ENCODE measurements at places on chromosomes 7 and 10.
A peak's percentile ranks its signal among the peaks of the same experiment; 100 is the strongest.

DNA sequence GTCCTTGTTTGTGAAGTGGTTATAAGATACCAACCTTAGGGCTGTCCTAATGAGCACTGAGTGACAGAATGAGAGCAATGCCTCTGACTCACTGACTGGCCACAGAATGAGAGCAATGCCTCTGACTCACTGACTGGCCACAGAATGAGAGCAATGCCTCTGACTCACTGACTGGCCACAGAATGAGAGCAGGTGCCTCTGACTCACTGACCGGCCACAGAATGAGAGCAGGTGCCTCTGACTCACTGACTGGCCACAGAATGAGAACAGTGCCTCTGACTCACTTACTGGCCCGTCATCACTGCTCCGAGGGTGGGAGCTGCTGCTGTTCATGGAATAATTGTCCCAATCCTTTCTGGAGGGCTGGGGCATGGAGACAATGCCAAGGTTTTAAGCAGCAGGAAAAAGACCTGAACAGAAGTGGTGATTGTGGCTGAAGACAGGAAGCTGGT, 265.2 kb upstream of the PPP2R2D start:
- no peak for DNase-seq

GRCh38 chr10:31457858-31458257, 138.8 kb downstream of the ZEB1 start:
- DNase-seq = no peak

GRCh38 chr10:131266936-131267813, 44.3 kb downstream of the TCERG1L start:
- no peak for DNase-seq

DNA sequence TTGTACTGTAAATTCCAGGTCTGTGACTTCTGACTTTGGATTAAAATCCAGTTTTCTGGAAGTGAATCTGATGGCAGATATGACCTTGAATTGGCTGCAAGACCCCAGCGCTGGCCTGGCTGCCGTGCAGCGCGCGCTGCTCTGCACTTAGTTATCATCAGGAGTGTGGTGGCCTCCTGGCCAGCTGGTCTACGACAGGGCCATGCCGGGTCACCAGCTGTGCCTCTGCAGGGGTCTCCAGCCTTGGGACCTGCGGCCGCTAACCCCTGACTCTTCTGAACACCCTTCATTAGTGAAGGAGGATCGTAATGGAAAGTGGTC, 190.7 kb upstream of the SH2B2 start:
- no peak for DNase-seq

- DNase-seq = no peak
Observed at GRCh38 chr10:55476129-55476528, 675.1 kb upstream of the PCDH15 start.

GRCh38 chr10:9229702-9230244, 1175.3 kb downstream of the GATA3 start:
- no peak for DNase-seq

DNA sequence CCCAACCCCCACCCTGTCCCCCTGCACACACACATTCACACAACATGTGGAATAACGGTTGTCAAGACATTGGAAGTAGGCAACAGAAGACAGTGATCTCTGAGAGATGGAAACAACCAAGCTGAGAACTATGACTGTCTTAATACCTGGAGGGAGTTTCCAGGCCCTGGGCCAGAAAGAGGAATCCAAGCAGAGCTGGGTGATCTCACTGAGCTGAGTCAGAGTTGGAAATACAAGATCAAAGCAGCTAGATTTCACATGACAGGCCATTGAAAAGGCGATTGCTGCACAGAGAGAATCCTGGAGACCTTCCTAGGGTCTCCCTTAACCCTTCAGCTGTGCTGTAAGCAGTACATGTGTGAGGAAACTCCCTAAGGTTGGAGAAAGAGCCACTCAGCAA, 165.8 kb upstream of the PRSS1 start:
- DNase-seq = no peak

DNA sequence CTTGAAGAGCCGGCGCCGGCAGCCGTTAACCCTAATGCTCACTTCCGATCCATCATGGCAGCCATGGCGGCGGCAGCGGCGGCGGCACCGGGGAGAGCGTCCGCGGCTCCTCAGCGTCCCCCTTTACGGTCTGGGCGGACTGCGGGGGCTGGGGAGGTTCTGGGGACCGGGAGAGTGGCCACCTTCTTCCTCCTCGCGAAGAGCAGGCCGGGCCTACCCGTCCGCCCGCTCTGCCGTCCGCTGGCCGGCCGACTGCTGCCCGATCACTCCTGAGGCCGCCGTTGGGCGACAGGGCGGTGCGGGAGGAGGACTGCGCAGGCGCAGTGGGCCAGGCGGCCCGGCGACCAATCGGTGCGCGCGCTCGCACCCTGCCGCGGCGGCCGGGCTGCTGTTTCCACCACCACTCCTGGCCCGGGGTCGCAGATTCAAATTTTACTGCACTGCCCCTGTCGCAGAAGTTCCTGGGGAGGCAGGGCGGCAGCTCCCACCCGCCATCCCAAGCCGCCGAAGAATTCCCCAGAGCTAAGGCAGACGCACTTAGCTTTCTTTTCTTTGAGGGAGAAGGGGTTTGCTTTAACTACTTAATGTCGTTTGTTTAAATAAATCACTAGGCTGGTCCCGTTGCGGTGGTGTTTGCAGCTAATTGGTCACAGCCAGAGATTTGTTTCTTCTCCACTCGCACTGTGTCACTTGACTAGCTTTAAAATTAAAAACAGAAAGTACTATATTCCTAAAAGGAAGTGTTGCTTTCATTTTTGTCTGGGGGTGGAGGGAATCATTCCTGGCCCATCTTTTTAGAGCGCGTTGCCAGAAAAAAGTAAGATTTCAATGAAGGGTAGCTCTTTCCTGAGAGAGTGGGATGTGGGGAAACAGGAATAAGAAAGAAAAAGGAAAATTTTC, at the start of gene KIF5B:
Gene KIF5B, minus strand, starts transcription at position 290 of the 900 bp plus-strand sequence. CDS start 452 bp downstream, outside the sequence.
- DNase-seq = peak; percentile 89

DNA sequence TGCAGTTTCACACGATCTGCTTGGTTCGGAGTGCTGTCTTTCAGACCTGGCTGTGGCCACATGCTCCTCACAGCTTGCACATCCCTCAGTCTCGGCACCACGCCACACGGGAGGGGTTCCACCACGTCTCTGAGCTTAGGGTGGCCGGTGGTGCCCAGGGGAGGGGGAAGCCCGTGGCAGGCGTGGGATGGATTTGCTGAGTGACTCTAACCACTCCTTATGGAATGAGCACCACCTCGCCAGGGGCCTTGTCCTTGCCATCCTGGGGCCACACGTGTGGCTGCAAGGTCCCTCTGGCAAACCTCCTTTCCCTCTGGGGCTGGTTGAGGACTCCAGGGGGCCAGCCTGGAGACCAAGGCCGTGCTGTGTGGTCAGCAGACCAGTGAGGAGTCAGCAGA, 29.1 kb upstream of the FAM20C start:
- no peak for DNase-seq

GRCh38 chr7:29255199-29255878, 60.8 kb downstream of the CHN2 start:
- no peak for DNase-seq

DNA sequence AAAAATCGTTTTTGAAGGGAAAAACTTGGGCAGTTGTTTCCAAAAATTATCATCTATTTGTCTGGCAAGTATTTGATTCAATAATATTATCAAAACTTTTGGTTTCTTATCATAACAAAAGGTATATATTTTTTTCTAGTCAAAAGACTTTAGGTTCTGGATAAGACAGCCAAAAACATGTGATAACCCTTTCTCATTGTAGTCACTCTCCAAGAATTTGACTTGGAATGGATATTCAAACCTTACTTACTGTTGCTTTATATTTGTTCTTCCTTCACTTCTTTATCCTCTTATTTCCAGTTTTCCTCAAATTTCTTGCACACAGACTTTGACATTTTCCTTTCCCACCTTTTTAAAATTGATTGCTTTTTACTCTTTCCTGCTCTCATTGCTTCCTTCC, 140.9 kb upstream of the FAM3C start:
- DNase-seq = no peak

GRCh38 chr7:123126691-123127090, 73.1 kb downstream of the SLC13A1 start:
- no peak for DNase-seq

DNA sequence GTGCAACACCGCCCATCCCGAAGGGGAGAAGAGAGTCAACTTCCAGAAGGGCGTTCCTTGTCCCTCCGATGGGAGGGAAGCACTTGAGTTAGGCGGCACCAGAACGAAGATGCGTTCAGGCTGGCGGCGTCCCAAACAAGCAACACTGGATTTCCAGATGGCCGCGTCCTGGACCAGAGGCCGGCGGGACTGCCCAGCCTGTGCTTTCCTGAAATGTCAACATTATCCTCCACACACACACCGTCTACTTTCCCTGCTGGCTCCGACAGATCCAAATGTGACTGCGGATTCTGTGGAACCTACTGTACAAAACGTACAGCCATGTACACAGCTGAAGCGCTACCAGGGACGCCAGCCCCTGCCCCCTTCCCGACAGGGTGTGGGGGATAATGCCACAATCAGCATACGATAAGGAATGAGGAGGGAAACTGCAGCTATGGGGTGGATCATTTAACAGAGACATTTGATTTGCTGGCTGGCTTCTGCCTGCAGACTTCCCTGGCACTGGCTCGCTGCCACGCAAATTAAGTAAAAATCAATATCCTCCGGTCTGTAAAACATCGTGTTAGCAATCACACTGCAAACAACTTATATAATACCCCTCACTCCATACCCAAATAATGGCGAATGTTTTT, 82.1 kb downstream of the ZRANB1 start:
- DNase-seq = no peak

- no peak for DNase-seq
Observed at GRCh38 chr7:147483634-147484292, 1106.8 kb upstream of the C7orf33 start.

DNA sequence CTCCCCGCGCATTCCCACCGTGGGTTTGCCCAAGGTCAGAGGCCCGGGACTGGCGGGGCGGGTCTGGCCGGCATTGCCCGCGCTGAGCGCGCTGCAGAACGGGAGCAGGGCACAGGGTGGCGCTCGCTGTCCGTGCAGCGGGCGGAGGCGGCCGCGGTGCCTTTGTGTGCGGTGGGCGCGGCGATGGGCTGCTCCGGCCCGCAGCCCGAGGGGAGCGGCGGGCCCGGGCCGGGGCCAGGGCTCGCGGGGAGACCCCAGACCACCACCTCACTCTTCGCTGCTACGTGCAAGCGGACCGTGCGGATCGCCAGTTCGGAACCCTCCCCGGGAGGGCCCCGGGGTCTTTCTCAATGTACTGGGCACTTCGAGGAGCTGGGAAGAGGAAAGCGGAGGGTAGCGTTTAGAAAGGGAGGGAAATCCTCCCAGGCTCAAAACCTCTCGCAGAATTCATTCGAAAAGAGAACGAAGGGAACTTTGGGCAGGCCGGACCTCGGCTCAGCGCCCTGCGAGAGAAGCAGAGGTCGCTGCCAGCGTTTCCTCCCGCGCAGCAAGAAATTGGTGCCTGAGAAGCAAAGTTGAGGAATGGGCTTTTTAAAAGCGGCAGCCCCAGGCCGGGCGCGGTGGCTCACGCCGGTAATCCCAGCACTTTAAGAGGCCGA, 8.5 kb downstream of the SP8 start:
- DNase-seq = no peak

DNA sequence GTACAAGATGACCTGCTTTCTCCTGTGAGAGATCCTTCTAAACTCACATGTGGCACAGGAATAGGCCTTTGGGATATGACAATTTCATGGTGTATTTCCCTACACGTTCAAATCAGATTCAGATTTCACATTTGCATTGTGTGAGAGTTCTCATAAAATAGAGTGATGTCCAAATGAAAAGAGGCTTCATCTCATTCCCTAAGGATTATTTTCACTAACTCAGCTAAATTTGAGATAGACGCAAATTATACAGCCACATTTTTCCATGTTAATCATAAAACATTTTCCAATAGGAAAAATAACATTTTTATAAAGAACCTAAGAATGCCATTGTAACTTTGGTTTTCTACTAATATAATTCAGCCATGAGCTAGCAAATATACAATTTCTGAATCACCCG, 35.5 kb upstream of the PARD3 start:
- DNase-seq = no peak

DNA sequence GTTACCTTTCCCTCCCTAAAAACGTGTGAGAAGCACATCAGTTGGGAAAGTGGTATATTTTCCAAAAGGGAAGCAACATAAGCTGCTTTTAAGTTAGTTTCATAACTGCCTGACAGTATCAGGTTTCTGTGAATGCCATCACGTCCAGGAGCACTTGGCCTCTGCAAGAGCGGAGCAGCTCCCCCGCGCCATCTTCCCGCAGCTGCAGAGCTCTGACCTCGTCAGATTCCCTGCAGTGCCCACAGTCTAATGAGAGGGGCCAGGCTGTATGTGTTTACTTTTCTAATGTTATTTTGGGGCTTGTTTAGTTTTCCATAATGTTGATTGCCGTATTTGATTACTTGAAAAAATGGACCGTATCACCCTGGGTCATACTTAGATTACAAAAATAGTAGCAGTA, 74.2 kb downstream of the MGMT start:
- DNase-seq = no peak

DNA sequence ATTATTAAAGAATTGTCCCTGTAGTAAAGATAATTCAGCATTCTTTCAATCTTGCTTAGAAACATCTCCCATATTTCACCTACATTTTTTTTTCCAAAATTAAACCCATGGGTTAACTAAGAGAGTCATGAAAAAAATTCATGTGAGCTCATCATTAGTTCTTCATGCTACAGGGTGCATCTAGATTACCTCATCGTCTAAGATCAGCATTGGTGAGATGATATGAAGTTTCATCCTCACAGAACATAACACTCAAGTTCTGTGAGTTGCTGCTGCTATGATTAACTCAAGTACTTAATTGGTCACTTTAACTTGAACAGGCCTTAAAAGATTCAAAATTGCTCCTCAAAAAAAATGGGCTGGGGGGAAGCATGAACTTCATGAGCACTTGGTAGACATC, 50.0 kb downstream of the RAB11FIP2 start:
- no peak for DNase-seq

- DNase-seq = no peak
Observed at GRCh38 chr10:35153716-35154115, 27.1 kb downstream of the CREM start.

DNA sequence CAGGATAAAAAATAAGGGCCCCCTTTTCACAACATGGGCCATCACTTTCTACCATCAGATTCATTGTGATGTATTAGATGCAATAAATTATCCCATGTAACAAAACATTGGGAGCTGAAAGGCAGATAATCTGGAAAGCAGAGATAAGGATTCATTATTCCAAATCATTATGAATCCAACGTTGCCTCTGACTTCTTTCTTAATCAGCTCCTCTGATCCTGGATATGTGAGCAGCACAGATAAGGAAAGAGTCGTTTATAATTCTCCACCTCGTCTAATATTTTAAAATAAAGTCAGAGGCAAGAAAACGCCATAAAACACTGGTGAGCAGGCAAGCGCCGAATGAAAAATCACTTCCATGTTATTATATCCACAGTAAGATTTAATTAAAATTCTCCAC, 13.8 kb upstream of the GATA3 start:
- DNase-seq = no peak

All from KG1 (cell line).